GM12878 (cell line): ENCODE measurements at places on chromosomes 11 and 22.

GRCh38 chr11:34626393-34626792 is 5.5 kb downstream of the EHF start:
- no peak for DNase-seq

- DNase-seq: no peak
Observed at GRCh38 chr11:101428918-101429317, 154.9 kb downstream of the TRPC6 start.

- no peak for DNase-seq
Observed at GRCh38 chr11:86415026-86415425, 40.3 kb downstream of the CCDC81 start.

- no peak for DNase-seq
Observed at GRCh38 chr22:17569971-17570511, 6.7 kb downstream of the SLC25A18 start.

- no peak for DNase-seq
Observed at GRCh38 chr22:45473626-45474237, 29.0 kb upstream of the FBLN1 start.

DNA sequence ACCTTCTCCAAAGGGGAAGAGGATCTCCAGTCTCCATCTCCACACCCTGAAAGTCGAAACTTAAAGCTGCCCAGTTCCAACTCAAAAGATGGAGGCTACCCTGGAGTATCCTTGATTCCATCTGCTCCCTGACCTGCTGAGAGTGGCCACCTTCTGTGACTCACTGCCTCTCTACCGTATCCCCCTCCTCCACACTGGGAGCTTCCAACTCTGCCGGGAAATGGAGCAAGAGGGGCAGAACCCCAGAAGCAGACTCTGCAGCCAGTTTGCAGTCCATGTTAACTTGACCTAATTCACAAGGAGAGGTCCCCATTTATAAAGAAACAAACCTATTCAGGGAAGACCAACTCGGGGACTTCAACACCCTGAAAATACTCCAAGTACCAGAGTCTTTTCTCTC is 22.0 kb upstream of the IRAG1 start:
- no peak for DNase-seq

DNA sequence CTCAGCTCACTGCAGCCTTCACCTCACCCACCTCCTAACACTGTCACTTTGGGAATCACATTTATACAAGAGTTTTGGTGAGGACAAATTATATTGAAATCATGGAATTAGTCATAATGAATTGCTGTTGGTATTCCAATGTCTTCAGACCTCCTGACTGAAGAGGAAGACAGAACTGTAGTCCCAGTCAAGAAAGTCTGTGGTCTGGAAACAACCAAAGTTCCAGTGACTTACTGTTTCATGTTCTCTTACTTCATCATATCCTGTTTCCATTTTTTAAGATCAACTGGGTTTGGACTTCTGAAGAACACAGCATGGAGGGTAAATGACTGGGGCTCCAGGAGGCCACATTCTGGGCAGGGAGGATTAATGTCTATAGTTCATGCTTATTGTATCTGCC is 43.0 kb upstream of the HIPK3 start:
- DNase-seq: no peak

DNA sequence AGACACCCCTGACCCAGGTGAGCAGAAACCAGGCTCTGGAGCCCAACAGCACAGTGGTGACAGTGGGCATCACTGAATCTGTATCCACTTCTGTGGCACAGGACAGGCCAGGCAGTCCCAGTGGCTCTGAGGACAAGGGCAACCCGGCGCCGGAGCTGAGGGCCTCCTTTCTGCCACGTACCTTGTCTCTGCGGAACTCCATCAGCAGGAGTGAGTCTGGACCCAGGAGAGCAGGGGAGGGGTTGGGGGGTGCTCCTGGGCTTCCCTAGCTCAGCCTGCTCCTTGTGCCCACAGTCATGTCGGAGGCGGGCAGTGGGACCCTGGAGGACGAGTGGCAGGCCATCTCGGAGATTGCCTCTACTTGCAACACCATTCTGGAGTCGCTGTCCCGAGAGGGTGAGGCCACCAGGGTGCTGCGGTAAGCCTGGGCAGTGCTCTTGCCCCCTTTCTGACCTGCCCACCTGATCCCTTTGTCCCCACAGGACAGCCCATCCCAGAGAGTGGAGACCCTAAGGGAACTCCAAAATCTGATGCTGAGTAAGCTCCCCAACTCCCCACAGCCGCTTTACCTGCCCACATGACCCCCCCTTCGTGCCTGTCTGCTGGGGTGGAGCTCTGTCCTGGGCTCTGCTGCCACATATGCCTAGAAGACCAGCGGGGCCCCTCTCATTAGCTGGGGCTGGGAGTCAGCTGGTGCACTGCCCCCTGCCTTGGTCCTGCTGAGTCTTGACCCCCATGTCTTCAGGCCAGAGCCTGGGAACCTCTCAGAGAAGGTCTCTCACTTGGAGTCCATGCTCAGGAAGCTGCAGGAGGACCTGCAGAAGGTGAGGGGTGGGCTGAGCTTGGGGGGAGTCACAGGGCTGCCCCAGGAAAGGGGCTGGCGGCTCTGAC is 12.0 kb downstream of the SIPA1 start:
- DNase-seq: no peak

GRCh38 chr11:123505546-123506299 is 75.7 kb downstream of the GRAMD1B start:
- no peak for DNase-seq

- DNase-seq: no peak
Observed at GRCh38 chr11:35138943-35139721, at the start of gene CD44. Gene CD44 (plus strand): TSS chr11:35139171. CDS start chr11:35139304, 133 bp downstream.

- DNase-seq: no peak
Observed at GRCh38 chr11:22479971-22480720, 142.0 kb downstream of the SLC17A6 start.

GRCh38 chr11:108237058-108237481 is 14.2 kb downstream of the ATM start:
- DNase-seq: no peak

DNA sequence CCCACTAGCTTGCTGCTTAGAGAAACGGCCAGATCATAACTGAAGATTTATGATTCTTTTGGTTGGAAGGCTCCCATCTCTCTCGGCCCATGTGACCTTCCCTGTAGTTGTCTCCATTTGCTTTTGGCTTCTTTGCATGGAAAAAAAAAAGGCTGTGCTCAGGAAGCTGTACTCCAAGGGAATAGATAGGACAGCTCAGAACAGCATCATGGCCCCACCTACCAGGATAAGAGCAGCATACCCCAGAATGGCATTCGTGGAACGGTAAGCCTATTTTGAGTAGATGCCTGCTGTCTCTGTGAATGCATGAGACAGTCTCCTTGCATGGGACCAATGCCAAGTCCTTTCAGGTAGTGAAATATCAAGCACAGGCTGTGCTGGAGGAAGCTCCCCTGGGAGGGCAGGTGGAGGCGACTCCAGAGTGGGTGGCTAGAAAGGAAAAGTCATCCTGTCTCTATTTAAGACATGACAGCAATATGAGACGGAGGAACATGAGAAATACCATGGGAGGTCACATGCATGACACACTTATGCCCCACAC is 94.1 kb upstream of the AMOTL1 start:
- DNase-seq: no peak

GRCh38 chr11:71324788-71325417 is 72.5 kb upstream of the SHANK2 start:
- DNase-seq: no peak

DNA sequence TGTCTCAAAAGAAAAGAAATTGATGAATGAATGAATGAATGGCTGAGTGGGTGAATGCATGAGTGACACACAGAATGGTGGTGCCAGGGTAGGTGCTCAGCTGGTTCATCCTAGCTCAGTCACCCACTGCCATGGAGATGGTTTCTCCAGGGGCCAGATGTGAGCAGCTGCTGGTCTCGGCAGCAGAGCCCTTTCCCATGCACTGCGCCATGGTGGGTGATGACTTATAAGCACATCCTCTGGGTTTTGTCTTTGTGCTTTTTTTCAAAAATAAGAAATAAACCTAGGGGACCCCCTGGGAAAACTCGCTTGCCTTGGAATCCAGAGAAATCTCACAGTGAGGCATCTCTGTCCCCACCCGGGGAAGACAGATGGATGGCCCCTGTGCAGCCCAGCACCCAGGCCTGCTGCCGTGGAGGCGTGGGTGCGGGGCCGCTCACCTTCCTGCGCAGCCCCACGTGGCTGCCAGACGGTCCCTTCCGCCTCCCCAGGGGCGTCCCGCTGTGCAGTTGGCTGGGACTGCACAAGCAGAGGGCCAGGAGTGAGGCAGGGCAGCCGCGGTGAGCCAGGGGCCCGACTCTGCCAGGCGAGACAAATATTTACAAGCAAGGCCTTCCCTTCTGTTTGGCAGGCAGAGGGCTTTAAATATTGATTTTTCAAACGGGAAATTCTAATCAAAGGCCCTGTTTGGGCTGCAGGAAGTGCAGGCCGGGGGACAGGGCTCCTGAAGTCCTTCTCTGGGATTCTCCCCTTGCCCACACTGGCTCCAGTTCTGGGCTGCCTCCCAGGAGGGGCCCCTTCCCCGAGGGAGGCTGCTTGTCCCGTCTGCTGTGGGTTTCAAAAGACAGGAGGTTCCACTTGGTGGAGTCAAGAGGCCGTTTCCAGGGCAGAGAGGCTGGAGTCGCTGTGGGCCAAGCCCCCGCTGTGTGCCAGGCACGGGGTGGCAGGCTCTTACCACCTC is 24.3 kb downstream of the MPPED1 start:
- DNase-seq: no peak

DNA sequence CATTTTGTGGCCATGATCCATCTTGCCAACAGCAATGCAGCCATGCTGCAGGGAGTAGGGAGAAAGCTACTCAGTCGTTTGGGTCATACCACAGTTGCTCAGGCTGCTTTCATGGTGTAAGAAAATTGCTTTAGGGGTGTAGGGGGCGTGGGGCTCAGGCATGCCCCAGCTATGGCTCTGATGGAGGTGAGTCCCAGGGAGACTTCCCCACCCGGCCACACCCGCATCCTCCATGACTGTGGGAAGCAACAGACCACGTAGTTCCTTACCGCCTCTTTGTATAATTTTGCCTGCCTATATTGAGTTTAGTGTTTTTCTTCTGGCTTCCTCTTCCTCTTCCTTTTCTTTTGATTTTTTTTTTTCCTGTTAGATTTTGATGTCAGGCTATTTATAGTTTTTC is 58.8 kb downstream of the SPECC1L start:
- DNase-seq: no peak

GRCh38 chr11:115653926-115654325 is 149.7 kb upstream of the CADM1 start:
- DNase-seq: no peak

DNA sequence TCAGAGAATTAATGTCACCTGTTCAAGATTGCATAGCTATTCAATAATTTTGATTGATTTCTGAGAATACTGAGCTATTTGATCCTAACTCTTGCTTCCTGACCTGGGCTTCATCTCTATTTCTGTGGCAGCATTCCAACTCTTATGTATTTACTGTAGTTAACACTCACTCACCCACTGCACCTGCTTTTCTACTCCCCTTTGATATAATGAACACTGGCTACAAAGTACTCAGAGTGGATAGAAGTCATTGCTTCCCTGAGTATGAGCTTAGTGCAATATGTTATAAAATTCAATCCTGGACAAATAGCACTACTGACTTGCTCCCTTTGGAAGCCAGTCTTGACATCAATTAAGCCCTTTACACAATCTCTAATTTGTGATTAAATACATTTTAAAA is 117.2 kb downstream of the APIP start:
- no peak for DNase-seq

DNA sequence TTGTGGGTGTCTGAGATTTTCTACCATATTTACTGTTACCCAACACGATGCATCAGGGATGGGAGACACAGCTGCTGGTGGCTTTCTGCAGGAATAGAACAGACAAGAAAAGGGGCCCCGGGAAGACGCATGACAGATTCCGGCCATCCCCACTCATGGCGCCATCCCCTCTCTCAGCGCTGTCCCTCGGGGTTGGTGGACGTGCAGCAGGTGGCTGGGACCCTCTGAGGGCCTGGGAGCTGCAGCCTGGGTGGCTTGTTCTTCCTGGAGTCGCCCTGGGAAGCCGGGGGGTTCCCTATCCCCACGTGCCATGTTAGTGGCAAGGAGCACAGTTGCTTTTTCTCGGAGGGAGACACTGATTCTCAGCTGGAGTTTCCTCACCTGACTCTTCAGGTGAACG is 1123.3 kb downstream of the BRD1 start:
- no peak for DNase-seq

GRCh38 chr22:23365961-23366360 is 185.7 kb downstream of the BCR start:
- DNase-seq: no peak

- DNase-seq: no peak
Observed at GRCh38 chr11:117821431-117821830, 3.1 kb downstream of the FXYD2 start.

DNA sequence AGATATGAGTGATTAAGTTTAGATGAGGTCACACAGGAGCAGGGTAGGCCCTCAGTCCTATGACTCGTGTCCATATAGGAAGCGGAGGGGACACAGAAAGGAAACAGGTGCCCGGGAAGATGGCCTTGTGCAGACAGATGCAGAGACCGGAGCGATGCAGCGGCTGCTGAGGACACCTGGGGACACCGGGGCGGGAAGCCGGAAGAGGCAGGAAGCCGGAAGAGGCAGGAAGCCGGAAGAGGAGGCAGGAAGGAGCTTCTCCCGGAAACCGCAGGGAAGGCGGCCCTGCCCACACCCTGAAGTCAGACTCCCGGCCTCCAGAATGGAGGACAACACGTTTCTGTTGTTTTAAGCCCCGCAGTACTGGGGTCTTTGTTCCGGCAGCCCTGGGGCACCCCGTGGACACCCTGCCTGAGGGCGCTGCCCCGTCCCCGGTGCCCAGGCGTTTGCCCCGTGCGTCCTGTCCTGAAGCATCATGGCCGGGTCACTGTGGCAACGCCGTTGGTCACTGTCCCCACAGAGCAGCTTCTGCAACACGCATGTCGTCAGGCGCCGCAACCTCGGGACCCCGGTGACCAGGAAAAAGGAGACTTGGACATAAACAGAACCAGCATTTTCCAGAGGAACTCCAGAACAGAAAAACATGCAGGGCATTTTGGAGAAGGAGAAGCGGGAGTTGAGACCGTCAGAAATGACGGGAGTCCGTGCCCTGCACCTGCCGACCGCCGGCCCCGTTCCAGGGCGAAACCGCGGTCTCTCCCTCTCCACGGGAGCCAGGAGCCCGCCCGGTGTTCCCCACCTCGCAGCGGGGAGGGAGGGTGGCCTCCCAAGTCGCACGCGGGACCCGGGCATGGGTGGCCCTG is 103.4 kb downstream of the BRD1 start:
- DNase-seq: no peak

- DNase-seq: no peak
Observed at GRCh38 chr11:118672846-118673245, 6.6 kb downstream of the TREH start.
